ENCODE measurements at places on chromosomes 1 and 21. TPM values are rescaled to one million over a fixed set of nuclear protein-coding genes. Genes with fewer than 3 reads are reported as not detected.
A peak's percentile ranks its signal among the peaks of the same experiment; 100 is the strongest.

The CADM3 gene
- total RNA-seq: 10.9 TPM

- no peak for DNase-seq
These were observed 20.8 kb upstream of the ECE1 start for GRCh38 chr1:21311016-21311415.

DNA sequence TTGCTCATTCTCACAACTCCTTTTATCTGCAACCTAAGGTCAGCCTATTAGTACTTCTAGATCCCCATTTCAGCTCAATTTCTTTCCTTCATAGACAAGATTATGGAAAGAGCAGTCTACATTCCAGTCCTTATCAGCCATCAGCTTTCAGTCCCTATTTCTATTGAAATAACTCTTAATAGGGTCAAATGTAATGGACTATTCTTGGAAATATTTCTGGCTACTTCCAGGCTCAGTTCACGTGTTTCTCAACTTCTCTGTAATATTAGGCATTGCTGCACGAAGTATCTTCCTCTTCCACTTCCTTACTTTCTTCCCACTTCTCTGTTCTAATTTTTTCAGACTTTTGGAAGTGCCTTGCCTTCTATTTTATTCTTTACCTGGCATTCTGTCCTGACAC, 232.9 kb upstream of the USP25 start:
- DNase-seq: no peak

GRCh38 chr1:219121679-219122078, 52.0 kb upstream of the LYPLAL1 start:
- no peak for DNase-seq

The PTPRU gene
- total RNA-seq: 16.0 TPM

The PLA2G5 gene
- total RNA-seq: 4.0 TPM

The FMOD gene
- 204 TPM for total RNA-seq

- no peak for DNase-seq
These were observed 38.3 kb upstream of the NRDC start for GRCh38 chr1:51916587-51917405.

GRCh38 chr21:44415073-44416025, 40.0 kb upstream of the LRRC3 start:
- DNase-seq: peak; percentile 21
